ENCODE measurements at places on chromosomes 6 and 20.

DNA sequence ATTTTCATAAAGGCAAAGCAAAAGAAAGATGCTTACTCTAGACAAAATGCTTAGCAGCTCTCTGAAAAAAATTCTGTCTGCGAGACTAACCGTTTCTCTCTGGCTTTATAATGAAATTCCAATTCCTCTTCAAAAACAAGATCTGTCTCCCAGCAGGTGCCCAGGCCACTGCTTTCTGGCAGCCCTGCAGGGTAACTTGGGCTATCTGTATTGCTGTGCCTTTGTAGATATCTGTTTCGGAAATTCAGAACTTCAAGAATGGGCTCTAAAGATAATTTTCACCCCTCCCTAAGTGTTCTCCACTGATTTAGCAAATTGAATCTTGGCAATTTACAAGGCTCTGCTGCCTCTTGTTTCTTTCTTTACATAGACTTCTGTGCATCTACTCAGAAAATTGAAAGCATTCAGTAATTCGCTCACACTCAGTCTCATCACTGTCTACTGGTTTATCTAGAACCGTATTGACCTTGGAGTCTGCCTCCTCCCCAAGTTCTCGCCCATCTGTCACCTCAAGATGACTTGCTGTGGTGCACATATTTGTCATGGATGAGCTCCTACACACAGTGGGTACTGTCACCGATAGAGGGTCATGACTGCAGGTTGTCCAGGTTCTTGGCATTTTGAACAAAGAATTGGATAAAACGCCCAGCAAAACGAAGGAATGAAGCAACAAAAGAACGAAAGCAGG is 26.4 kb upstream of the FABP7 start:
- DNase-seq = no peak

DNA sequence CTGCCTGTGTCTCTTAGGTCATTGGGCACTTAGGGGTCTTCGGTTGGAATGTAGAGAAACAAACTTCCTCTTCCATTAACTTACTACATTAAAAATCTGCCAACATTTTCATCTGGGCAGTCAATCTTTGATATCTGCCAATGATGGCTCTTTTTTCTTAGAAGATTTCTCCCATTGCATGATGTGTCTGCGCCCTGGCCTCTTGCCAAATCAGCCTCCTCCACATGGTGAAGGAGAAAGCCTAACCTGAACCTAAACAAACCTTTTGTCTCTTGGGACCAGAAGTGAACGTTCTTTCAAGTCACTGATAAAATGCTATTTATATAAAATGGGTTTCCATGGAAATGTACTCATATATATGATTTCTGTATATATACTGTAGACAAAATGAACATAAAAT is 998.9 kb upstream of the GJE1 start:
- DNase-seq = no peak

DNA sequence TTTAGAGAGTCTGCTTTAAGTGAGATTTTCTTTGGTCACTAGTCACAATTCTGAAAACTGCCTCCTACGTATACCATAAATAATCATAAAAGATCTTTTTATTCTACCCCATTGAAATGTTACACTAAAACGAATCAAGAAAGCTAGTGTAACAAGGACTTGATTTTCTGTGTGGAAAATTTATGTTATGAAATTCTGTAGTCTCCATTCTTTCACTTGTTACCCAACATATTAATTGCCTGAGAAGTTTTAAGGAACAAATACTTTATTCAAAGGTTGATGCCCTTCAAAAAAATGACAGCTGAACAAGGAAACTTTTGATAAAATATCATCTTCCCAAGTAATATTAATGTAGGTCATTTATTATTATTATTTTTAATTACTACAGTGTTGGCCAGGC is 13.3 kb upstream of the HBS1L start:
- no peak for DNase-seq

DNA sequence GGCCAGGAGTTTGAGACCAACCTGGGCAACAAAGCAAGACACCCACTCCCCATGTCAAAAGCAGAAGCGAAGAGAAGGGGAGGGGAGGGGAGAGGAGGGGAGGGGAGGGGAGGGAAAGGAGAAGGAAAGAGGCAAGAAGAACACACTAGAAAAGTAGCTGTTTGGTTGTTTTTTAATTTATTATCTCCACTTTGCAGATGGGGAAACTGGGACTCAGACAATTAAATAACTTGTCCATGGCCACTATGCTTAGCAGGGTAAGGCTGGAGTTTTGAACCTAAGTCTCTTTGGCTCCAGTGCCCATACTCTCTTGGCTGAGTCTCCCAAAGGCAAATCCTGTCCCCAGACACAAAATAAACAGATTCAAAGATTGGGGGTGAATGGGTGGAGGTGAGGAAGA is 12.4 kb upstream of the GHRH start:
- DNase-seq = no peak

- DNase-seq = no peak
Observed at GRCh38 chr6:118248171-118248570, 299.9 kb upstream of the PLN start.

DNA sequence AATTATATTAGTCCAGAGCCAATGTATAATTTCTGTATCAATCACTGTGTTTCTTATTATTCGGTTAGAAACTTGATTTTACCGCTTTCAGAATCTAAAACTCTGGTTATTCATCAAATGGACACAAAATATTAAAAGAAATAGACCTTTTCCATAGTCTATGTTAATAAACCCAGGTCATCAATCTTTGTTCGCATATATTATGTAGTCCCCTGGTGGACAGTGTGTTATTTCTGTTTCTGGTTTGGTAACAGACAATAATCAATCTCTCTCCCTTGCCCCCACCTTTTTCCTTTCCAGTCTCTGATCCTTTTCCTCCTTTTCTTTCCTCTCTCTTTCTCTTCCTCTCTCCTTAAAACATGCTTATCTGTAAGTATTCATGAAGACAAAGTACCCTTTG is 139.0 kb downstream of the FLRT3 start:
- DNase-seq = no peak

DNA sequence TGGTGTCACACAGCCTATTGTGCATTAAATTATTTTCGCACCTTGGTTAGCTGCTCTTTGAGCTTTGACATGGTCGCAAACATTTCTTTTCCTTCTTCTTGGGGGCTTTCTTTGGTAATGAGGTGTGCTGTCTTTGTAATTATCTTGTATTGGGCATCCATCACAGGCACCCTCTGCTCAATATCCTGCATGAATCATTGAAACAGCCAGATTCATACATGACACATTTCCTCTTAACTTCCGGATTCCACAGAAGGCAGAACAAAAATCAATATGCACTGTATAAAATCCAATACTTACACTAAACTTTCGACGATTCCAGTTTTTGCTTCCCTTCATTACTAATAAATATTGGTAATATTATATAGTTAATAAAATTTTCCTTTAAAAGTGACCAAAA is 175.6 kb downstream of the SYNE1 start:
- DNase-seq = no peak

GRCh38 chr6:167400482-167401138 is 75.7 kb downstream of the TTLL2 start:
- DNase-seq = no peak

GRCh38 chr6:138618168-138618567 is 118.9 kb upstream of the NHSL1 start:
- DNase-seq = no peak

GRCh38 chr6:121579478-121579877 is 144.0 kb downstream of the GJA1 start:
- DNase-seq = no peak

DNA sequence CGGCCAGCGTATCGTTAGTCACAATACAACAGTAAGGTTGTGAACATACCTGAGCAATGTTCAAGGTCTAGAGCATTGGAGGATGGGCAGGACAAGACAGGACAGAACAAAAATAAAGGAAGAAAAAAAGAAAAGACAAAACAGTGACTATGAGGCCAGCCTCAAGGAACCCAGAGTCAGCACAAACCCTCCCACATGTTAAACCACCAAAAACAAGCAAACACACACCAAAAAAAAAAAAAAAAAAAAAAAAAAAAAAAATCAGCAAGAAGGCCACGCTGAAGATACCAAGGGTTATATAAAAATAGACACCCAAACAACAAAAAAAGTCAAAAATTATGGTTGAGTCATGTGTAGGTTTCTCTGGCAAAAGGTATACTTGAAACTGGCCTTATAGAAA is 12.8 kb downstream of the MED23 start:
- DNase-seq = no peak

DNA sequence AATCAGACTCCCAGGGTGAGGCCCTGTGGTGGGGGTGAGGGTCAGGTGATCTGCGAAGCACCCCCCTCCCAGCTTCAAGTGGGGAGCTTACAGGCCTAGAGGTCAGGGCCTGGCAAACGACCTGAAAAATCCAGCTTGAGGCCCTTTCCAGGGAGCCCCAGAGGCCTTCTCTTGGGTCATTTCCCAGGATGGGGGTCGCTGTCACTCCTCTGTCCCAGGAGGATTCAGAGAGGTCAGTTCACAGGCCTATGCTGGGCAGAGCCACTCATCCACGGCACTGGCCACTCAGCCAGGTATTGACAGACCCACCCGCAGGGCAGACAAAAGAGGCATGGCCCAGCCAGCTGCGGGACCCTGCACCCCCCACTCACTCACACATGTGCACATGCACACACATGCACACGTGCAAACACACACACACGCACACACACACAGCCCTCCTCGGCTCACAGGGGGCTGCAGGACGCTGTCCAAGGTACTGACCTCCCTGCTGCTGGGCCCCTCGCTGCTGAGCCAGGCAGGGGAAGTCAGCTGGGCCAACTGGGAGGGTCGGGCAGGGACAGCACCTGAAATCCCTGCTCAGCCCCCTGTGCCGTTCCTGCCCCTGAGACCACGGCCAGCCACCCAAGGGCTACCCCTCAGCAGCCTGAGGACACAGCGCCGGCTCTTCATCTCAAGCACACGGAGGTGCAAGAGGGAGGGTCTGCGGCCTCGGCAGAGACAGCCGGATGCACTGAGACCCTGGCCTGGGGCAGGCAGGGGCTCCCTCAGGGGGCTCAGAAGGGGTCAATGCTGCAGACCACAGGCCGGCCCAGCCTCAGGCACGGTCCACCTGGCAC is 113.8 kb downstream of the TAF4 start:
- DNase-seq = no peak

DNA sequence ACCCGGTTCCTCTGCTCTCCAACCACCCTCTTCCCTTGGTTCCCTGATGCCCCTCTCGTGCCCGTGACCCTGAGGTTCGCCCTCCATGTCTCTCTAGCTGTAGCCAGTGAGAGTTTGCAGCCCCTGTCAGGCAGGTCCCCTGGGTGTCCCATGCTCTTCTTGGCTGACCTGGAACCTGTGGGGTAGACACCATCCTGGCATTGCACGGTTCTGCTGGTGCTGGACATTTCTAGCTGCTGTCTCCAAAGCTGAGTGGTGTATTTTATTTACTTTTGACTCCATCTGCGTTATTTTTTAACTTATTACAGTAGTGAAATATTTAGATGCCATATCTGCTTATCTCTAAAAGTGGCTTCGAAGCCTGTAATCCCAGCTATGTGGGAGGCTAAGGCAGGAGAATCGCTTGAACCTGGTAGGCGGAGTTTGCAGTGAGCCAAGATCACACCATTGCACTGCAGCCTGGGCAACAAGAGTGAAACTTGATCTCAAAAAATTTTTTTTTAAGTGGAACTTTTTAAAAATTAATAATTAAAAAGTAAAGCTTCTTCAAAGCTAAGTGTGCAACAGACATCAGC is 12.5 kb downstream of the ENTPD6 start:
- DNase-seq = no peak

DNA sequence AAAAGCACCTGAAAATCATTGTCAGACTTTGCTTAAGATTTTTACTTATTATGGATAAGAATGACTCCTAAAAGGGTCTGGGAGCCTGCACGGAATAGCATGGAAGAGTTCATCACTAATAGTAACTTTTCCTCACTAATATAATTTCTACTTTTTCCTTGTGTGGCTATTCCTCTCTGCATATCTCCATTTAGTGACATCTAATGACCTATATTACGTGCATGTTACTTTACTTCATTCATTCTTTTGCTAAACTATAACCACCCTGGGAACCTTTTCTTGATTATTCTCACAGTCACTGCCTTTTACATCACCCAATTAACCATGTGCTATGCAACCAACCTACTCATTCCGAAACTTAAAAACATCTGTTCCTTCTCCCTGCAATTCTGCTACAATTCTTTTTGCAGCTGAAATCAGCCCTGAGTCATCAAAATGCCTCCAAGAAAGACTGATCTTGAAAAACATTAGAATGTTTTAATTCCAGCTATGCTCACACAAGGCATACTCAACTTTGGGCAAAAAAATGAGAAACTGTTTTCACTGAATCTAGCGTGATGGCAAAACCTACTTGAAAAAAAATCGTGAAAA is 313.3 kb downstream of the RNGTT start:
- no peak for DNase-seq

GRCh38 chr6:139569566-139569965 is 195.1 kb upstream of the CITED2 start:
- no peak for DNase-seq

DNA sequence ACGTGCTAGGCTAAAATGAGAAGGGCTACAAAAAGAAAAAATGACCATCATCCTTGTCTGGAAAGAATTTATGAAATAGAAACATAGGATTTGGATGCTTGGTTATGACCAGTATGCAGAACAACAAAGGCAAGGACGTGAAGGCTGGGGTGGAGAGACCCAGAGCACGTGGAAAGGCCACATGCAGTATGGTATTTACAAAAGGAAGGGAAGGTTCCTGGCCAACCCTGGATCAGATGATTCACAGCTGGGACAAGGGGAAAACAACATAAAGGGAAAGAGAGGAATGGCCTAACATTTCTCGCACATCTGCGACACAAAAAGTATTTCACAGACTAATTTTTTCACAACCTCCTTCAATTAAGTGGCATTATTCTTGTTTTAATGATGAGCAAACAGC is 8.2 kb downstream of the STX7 start:
- no peak for DNase-seq

DNA sequence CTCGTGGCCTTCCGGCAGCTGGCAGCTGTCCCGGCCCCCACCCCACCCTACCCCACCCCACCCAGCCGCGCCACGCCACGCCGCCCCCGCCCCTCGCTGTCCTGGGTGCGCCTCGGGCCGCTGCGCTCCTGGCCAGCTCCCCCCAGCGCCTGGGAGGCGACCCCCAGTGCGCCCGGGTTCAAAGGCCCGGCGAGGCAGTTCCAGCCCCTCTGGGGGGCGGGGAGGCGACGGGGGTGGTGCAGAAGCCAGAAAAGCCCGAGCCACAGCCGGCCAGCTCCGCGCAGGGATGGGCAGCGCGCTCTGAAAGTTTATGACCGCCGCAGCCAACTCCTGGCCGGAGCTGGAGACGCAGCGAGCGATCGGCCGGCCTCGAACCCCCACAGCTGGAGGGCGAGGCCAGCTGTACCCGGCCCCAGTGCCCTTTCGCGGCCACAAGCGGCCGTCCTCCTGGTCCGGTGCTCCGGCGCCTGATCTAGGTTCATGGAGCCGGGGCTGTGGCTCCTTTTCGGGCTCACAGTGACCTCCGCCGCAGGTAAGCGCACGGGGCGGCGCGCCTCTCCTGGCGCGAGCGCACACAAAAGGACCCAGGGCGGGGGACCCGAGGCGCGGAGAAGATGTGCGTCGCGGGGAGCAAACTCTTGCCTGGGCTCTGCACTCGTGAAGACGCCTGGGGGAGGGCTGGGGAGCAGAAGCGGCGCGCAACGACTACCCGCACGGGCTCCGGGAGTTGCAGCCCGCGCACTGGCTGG is at the start of gene EDN3:
Gene EDN3 (plus strand): TSS at position 279 of the 749 bp plus-strand sequence. CDS start 202 bp downstream, at position 481.
- DNase-seq = no peak

Data from stimulated activated CD4-positive, alpha-beta T cell treated with anti-CD3 and anti-CD28 coated beads, TNF-alpha, amount 100 ng/mL, for 24 hours (primary cell).